Activated CD8-positive, alpha-beta T cell treated with anti-CD3 and anti-CD28 coated beads for 36 hours (primary cell): ENCODE measurements at places on chromosomes 1 and 21. TPM values are rescaled to one million over a fixed set of nuclear protein-coding genes. Genes with fewer than 3 reads are reported as not detected.

Gene TRIM62
- total RNA-seq = 3.8 TPM

Gene CSDE1
- total RNA-seq = 514 TPM

Gene PDC
- not detected for total RNA-seq

Gene ZNF593OS
- not detected for total RNA-seq

GRCh38 chr1:115118086-115118485, 28.8 kb upstream of the TSPAN2 start:
- H3K27ac ChIP-seq = no peak overlapping the region
- H3K4me3 ChIP-seq = no peak overlapping the region
- H3K4me1 ChIP-seq = no peaks in the 10 kb centered on the region
- H3K36me3 ChIP-seq = peaks cover 6% of the 10 kb centered on the region
- DNase-seq = no peak

DNA sequence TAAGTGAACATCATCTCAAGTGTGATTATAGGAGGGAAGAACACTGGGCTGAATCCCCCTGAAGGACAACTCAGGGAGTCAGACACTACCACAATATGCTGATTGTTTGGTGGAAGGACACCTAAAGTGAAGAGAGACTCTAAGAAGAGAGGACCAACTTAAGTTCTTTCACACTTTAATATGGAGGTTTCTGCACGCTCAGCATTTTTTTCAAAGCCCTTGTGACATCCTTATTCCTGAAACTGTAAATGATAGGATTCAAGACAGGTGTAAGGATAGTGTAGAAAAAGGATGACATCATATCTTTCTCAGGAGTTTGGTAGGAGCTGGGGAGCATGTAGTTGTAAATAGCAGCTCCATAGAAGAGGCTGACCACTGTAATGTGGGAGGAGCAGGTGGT, 4.8 kb downstream of the OR2T10 start:
- H3K36me3 ChIP-seq = no peaks in the 10 kb centered on the region
- no peak overlapping the region for H3K4me3 ChIP-seq
- H3K27ac ChIP-seq = no peak overlapping the region
- peaks cover 7% of the 10 kb centered on the region for H3K4me1 ChIP-seq

GRCh38 chr1:204880906-204881305, 10.2 kb downstream of the NFASC start:
- H3K4me3 ChIP-seq = no peak overlapping the region
- no peak for DNase-seq
- H3K4me1 ChIP-seq = no peaks in the 10 kb centered on the region
- peaks cover 12% of the 10 kb centered on the region for H3K27me3 ChIP-seq

DNA sequence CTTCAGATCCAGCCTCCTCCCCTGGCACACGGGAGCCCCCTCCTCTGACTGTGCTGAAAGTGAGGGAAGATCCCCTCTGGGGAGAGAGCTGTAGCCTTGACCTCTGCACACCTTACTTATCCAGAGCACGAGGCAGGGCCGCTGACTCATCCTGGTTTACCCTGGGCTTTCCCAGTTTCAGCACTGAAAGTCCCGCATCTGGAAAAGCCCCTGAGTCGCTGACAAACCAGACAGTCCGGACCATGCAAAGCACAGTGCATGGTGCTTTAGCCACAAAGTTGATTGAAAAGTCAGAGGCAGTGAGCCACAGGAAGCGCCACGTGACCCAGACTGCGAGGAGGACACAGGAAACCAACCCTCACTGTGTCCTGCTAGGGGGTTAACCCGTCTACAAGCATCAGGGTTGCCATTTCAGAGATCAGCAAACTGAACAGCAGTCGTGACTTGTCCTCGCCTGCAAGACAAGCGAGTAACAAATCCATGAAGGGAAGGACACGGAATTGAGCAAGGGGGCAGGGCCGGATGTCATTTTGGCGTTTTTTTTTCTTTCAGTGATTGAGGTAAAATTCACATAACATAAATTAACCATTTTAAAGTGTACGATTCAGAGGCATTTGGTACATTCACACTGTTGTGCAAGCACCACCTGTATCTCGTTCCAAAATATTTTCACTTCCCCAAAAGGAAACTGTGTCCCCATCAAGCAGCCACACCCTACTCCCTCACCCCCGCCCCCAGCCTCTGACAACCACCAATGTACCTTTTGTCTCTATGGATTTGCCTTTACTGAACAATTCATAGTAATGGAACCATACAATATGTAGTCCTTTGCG, 19.9 kb upstream of the IFNGR2 start:
- DNase-seq = peak; percentile 95
- no peaks in the 10 kb centered on the region for H3K36me3 ChIP-seq
- peak overlapping the region; percentile 74 for H3K27ac ChIP-seq
- H3K4me1 ChIP-seq = peaks cover 63% of the 10 kb centered on the region
- H3K4me3 ChIP-seq = peak overlapping the region; percentile 59

DNA sequence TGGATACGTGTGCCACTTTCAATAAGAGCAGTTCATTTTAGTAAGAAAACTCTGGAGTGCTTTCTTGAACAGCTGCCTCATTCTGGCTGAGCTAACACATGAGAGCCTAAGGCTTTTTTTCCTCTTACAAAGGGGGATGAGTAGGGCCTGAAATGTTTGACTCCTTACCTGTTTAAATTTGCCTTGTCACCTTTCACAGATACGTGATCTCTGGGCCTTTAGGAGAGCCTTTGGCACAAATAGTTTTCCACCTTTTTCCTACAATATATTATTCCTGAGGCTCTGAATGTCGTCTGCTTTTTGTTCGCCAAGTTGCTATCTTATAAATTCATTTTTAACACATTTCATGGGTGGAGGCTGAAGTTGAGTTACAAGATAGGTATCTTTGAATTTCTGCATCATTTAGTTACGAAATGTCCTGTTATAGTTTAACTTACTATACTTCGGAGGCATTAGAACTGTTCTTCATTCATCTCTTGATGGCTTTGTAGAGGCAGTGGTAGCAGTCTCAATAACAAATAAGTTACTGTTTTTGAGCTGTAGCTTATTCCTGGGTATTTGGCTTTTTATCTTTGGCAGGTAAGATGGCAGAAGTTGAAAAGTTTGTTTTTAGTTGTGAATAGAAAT, 17.2 kb downstream of the UBAP2L start:
- no peak overlapping the region for H3K4me3 ChIP-seq
- no peak for DNase-seq
- H3K4me1 ChIP-seq = peaks cover 32% of the 10 kb centered on the region
- H3K27ac ChIP-seq = peak overlapping the region; percentile 59

- H3K27ac ChIP-seq = no peak overlapping the region
- H3K27me3 ChIP-seq = no peaks in the 10 kb centered on the region
- H3K4me3 ChIP-seq = no peak overlapping the region
- no peak for DNase-seq
- H3K36me3 ChIP-seq = peaks cover 47% of the 10 kb centered on the region
- peaks cover 55% of the 10 kb centered on the region for H3K4me1 ChIP-seq
Observed at GRCh38 chr1:36231191-36231590, 6.9 kb downstream of the THRAP3 start.

GRCh38 chr1:194338241-194338948, 1152.0 kb upstream of the B3GALT2 start:
- peak overlapping the region; percentile 8 for H3K4me3 ChIP-seq
- no peaks in the 10 kb centered on the region for H3K27me3 ChIP-seq
- peaks cover 14% of the 10 kb centered on the region for H3K4me1 ChIP-seq
- DNase-seq = peak; percentile 43
- no peaks in the 10 kb centered on the region for H3K36me3 ChIP-seq

DNA sequence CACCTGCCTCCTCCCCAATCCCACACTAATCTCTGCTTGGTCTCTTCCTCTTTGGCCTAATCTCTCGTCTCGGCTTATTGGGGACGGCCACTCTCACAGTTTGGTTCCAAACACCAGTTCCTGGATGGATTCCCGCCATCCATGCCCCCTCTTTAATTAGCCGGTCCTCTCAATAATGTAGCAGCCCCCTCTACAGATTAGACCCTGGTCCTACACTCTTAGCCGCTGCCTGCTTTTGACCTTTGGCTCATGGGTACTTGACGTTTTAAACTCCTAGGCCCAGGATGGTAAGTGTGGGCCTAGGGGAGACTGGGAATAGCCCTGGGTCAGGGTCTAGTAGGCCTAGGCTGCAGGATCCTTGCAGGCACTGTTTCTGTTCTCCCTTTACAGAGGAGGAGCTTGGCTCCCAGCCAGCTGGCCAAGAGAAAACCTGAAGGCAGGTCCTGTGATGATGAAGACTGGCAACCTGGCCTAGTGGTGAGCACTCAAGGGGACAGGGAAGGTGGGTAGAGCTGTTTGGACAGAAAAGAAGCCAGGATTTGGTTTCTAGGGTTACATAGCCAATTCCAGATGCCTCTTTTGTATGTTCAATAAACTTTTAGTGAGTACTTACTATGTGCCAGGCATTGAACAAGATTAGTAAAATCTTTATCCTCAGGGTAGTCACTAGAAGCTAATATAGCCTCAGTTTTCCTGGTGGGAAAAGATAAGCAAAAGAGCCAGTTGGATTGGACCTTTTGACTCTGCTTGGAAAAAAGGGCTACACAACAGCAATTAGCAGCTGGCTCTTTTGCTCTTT, 758 bp downstream of the RAD54L start:
- DNase-seq = peak; percentile 58
- H3K4me3 ChIP-seq = peak overlapping the region; percentile 95
- peak overlapping the region; percentile 94 for H3K27ac ChIP-seq
- H3K36me3 ChIP-seq = peaks cover 45% of the 10 kb centered on the region
- no peaks in the 10 kb centered on the region for H3K27me3 ChIP-seq
- peaks cover 24% of the 10 kb centered on the region for H3K4me1 ChIP-seq

- no peaks in the 10 kb centered on the region for H3K27me3 ChIP-seq
- peaks cover 9% of the 10 kb centered on the region for H3K36me3 ChIP-seq
- H3K27ac ChIP-seq = no peak overlapping the region
- no peak for DNase-seq
- H3K4me3 ChIP-seq = no peak overlapping the region
Observed at GRCh38 chr1:223763251-223763650, 50.9 kb downstream of the CAPN2 start.

GRCh38 chr1:65281846-65282245, 27.5 kb upstream of the DNAJC6 start:
- no peak overlapping the region for H3K4me3 ChIP-seq
- H3K4me1 ChIP-seq = no peaks in the 10 kb centered on the region
- DNase-seq = no peak
- no peaks in the 10 kb centered on the region for H3K36me3 ChIP-seq
- no peak overlapping the region for H3K27ac ChIP-seq
